ENCODE measurements at places on chromosomes 3 and 15.
A peak's percentile ranks its signal among the peaks of the same experiment; 100 is the strongest.

DNA sequence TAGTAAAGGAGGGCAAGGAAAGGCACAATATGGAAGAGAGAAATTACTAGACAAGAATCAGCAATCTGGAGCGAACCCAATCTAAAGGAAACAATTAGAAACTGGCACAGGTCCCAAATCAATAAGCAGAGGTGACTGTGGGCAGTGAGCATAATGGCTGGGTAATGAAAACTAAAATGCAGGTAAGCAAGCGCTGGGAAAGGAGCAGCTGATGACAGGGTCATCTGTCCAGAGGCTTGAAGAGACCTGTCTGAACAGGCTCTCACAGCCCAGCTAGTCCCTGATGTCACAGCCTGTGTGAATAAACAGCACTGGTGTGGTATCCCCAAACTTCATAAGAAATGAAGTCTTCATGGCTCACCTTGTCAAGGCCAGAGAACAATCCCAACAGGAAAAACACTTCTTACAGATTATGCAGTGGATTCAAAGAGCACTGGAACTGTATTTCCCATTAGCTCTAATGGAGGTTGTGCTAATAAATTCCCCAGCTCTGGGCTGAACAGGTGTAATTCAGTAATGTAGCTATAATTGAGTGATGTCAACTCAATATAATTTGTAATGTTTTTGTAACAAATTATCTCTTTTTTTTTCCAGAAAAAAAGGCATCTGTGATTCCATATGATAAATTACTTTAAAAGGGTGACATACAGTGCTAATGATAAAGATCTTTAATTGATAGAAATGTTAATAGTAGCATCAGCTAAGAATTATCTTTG lies 197.3 kb downstream of the FHIT start:
- DNase-seq: no peak

DNA sequence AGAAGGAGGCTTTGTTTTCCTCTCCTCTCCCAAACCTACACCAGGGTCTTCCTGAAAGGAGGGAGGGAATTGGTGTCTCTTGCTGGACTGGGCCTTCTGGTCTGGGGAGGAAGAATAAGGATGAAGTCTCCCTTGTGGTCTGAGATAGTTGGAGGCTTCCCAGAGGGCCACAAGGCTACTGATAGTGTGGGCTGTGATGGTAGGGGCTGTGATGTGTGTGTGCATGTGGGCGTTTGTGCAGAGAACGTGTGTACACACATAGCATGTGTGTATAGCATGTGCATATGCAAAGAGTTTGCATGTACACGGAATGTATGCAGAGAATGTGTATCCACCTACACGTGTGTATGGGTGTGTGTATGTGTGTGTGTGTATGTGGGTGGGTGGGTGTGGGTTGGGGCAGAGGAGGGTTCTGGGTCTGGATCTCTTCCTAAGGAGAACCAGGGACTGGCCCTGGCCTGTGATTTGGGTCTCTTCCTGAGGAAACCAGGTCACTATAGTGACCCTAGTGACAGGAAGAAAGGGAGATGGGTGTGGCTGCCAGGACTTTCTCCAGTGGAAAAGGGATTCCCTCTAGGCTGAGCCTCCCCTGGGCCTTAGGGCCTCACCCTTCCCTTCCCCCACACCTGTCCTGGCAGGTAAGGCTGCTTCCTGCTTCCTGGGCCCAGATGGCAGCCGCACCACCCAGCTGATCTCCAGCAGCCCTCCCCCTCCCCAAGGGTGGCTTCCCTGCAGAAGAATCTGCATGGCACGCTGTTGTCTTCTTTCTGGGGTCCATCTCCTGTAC lies 1.7 kb downstream of the FLNB start:
- DNase-seq: no peak

DNA sequence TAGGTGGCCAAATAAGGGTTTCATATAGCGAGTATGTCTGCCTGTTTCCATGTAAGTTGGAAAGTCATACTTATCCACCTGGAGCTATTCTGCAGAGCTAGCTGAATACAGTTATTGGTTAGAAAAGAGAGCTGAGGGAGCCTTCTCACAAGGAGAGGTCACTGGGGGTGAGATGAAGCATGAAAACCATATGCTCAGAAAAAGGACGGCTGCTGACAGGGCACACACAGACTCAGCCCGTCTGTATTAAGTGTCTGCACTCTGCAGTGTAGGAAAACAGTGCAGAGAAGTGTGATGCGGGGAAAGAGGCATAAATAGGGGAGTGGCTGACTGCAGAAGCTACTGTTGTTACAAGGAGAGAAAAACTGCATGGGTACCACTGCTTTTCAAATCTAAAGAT lies 58.2 kb downstream of the C3orf70 start:
- DNase-seq: no peak

- DNase-seq: no peak
These were observed 551.8 kb downstream of the DIPK2A start for GRCh38 chr3:144523396-144523795.

DNA sequence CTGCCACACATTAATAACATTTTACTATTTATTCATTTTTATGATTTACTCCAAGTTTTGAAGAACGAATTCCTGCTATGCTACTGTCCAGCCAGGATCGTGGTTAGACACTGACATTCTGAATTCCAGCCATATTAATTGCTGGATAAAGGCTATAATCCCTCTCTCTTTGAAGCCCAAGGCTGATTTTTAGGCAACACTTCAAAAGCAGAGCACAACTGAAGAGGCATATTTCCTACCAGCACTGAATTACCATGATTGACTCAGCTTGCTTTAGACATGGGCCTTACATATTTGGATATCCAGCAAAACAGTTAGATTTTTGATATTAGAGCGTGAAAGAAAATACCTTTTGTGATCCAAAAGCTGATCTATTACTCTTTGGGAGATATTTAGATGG lies 205.0 kb downstream of the ZIC1 start:
- no peak for DNase-seq

DNA sequence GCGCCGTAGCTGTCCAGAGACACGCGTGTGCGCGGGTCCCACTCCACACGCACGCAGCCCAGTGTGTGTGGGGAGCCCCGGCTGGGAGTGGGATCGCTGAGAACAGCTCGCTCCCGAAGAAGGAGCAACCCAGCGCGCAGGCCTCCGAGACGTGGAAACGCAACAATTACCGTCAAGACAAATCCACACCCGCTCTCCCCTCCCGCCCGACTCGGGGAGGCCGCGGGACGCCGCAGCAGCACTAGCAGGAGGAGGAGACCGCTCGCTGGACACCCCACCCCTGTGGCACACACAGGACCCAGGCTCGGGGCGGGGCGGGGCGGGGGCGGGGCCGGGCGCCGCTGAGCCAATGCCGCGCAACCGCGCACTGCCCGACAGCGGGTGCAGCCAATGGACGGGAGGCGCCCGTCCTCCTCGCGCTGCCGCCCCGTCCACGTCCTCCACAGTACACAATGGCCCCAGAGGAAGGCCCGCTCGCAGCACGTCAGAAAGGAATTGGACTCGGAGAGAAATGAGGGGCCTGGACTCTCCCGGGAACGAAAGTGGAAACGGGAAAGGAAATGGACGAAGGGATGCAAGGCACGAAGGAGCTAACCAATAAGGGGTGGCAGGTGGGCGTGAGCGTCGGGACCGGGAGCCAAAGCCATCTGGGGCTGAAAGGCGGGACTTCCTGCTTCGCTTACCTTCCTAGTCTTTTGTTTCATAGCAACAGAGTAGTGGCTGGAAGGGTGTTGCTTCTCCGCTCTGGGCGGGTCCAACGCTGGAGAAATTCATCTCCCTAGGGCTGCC lies at the start of gene CBLB:
CBLB (minus strand) TSS at position 271 of the 789 bp plus-strand sequence. CDS start 1,435 bp downstream, outside the sequence.
- DNase-seq: peak; percentile 85

DNA sequence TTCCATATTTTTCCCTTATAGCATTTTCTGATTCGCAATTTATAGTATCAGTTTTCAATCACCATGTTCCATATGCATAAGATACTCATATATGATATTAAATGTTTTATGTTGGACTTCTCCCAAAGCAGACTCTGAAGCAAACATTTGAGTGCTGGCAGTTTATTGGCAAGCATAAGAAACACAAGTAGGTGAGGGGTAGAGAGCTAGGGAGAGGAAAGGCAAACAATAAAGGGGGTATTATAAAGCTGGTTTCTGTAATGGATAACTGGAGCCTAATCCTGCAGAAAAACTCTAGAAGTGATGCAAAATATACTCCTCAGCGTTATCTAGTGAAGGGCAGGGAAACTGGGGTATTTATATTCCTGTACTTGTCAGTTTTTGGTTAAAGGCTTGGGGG lies 491.5 kb upstream of the TGFBR2 start:
- DNase-seq: no peak

DNA sequence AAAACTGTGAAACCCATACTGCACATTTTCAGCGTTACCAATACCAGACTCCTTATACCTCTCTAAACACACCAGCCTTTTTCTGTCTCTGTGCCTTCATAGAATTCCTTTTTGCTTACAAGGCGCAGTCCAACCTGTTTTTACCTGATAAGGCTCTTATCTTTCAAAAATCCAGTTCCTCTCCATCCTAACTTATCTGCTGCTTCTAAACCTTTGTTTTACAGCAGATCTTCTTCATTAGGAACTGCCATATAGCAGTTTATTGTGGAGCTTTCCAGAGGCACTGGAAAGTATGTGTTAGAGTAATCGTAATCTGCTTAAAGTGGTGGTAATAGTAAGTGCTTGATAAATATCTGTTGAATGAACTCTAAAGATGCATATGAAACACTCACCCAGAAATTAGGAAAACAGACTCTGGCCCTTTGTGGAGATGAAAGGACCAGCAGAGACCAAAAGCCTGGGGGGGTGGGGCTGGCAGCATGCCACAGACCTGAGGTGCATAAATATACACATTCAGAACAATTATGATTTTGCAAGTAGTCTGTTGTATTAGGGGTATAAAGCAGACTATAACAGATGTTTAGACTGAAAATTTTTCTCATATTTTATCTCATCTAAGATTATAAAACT lies 29.3 kb downstream of the PPP2R3A start:
- no peak for DNase-seq

DNA sequence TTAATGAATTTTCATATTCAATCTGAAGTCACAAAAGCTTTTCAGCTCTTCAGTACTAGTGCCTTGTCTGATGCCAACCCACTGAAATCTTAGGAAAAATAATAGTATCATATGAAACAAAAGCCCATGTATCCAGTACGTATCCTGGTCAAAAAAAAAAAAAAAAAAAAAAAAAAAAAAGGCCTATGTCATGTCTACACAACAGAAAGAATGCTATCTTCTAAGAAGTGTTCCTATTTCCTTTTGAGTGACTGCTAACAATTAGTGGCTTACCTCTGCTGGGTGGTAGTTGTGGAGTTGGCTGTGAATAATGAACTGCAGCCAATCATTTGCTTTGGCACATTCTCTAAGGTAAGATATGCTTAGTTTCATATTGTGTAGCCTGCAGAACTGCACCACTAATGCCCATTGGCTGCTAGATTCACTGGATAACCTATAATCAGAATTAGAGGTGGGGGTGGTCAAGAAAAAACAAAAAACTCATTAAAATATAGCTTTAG lies 59.6 kb downstream of the EIF3J start:
- DNase-seq: no peak

GRCh38 chr15:33113666-33114373 lies 80.7 kb downstream of the FMN1 start:
- no peak for DNase-seq

- DNase-seq: no peak
These were observed at the start of gene TM4SF1 for GRCh38 chr3:149377408-149378364. Gene TM4SF1, minus strand, starts transcription at chr3:149377649. Its CDS starts 102 bp downstream, at chr3:149377547.

DNA sequence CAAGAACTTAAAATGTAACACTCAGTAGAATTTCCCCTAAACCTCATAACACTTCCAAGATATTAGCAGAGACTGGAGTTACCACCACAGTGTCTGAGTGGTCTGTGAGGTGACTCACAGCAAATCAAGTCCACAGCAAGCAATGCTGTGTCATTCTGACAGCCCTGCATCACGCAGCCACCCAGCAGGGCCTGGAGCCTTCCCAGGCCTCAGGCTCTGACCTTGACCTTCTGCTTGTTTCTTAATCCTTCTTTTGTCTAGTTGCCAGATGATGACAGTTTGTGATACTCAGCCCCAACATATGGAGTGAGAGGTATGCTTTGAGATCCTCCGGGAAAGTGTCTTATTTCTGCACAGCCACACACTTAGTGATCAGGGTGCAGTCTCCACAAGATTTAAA lies 82.5 kb downstream of the TOP2B start:
- DNase-seq: no peak

GRCh38 chr15:83283138-83283812 lies 1.2 kb downstream of the BNC1 start:
- DNase-seq: no peak

- no peak for DNase-seq
These were observed 146.8 kb downstream of the PCCB start for GRCh38 chr3:136396916-136397315.

DNA sequence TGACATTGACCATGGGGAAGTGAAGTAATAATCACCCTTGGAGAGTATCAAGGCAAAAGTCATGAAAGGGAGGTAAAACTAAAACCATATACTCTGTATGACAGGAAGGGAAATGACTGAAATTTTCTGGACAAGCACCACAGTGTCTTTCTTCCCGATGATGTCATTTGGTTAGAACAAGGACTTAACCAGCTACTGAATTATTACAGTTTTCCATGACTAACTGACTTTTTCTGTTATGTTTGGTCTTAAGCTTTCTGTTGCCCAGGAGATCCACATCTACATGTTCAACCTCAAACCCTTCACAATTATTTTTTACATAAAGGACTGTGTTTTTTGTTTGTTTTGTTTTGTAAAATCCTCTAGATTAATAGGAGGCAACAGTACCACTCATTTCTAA lies 191.9 kb upstream of the IL12A start:
- DNase-seq: no peak

GRCh38 chr3:14565868-14566588 lies 25.9 kb upstream of the GRIP2 start:
- no peak for DNase-seq

- no peak for DNase-seq
These were observed 38.4 kb downstream of the LIMD1 start for GRCh38 chr3:45632956-45633355.

DNA sequence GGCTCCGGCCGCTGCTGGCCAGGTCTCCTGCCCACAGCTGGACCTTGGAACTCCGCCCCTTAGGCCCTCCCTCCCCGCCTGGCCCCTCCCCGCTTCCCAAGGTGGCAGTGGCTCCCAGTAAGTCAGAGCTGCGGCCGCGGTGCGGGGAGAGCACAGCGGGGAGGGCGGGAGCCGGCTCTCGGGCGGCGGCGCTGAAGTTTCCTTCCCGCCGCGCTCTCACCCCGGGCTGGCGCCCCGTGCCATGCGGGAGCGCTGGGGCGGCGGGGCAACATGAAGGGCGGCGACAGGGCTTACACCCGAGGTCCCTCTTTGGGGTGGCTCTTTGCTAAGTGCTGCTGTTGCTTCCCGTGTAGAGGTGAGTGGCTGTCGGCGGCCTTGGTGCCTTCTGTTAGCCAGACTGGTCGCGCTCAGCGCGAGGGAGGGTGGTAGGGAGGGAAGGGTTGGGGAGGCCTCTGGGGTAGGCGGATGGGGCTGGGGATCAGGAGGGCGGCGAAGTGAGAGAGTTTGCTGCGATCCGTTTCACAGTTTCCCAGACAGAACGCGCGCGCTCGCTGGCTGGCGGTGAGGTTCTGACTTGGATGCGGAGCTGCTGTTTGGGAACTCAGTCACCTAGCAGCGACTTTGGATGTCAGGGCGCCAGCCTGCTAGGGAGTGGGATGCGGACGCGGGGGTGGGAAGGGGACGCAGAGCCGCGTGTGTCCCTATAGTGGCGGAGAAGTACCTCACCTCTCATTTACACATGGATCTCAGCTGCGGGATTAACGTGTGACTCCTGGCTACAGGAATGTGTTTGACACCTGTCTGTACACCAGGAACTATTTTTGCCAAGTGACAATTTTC lies 145.5 kb upstream of the UMPS start:
- peak; percentile 41 for DNase-seq
